GM03348 (cell line): ENCODE measurements at places on chromosomes 4 and X.

DNA sequence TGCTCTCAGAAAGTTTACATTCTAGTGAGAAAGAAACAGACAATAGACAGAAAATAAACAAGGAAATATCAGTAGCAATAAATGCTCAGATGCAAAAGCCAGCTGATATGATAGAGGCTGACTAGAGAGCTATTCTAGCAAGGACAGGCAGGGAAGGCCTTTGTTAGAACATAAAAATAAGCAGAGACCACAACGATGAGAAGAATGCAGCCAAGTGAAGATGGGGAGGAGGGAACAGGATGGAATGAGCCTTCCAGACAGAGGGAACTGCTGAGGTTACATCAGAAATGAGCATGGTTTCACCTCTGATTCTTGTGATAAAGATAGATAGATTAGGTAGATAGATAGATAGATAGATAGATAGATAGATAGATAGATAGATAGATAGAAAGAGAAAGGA is 7.6 kb upstream of the SOWAHB start:
- peak; percentile 86 for DNase-seq

GRCh38 chr4:76363556-76364290 is 57.2 kb downstream of the STBD1 start:
- peak; percentile 9 for DNase-seq

DNA sequence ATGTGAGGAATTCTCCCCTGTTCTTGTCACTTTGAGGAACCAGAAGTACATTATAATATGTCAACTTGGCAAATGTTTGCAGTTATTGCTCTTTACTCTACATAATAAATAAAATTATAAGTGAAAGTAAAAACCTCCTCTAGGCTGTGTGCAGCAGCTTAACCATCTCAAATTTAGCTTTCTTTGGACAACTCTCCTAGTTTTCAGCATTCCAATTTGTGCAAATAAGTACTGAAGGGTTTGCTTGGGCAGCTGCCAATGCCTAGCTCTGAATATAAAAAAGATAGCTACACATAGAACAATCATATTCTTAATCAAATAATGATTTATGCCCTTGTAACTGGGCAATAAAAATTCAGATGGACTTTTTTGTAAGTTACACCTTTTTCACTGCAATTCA is 82.5 kb downstream of the GASK1B start:
- no peak for DNase-seq

GRCh38 chr4:188987011-188987410 is 847.8 kb downstream of the TRIML1 start:
- no peak for DNase-seq

DNA sequence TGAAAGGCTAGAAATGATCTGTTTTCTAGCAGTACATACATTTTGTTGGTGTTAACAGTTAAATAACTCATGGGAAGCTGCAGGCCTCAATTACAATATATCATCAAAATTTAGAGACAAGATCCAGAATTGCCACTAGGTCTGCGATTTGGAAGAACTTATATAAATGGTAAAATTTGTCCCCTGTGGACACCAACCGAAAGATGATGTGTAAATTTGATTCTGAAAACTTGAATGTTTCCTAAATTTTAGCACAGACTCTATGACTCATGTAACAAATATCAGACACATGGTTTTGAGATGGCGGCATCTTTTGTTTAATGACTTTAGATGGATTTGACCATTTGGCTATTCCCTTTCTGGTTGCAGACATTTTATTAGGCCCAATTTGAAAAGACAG is 6.0 kb upstream of the HPGDS start:
- no peak for DNase-seq

- DNase-seq, result peak; percentile 52
Measured at GRCh38 chr4:121192480-121192879, 28.4 kb upstream of the TNIP3 start.

- DNase-seq, result no peak
Measured at GRCh38 chr4:47088298-47088697, 56.9 kb downstream of the GABRB1 start.

- no peak for DNase-seq
Measured at GRCh38 chr4:172393220-172393619, 580.0 kb downstream of the GALNTL6 start.

DNA sequence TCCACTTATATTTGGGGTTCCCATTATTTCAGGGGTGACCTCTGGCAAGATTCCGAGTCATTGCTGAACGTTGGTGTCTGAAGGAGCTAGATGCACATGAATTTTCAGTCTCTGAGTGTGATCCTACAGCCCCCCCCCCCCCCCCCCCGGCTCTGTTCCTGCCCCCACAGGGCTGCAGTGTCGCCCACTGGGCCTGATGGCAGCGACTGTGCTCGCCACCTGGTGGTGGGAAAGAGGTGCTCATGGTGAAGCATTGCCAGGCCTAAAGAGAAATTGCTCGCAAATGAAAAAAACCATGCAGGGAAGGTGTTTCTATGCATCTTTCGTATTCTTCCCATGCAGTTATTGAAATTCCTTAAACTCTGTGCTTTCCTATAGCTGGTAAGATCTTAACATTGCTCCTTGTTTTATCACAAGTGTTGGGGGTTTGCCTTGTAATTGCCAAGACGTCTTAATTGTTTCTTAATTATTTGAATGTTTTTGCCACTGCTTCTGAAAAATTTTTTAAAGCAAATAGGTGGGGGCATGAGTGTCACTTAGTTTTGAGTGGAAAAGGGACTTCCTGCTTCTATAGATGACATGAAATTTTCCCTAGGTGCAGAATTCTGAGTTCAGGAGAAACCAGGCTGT is 63.2 kb downstream of the CLDN22 start:
- DNase-seq, result peak; percentile 72

DNA sequence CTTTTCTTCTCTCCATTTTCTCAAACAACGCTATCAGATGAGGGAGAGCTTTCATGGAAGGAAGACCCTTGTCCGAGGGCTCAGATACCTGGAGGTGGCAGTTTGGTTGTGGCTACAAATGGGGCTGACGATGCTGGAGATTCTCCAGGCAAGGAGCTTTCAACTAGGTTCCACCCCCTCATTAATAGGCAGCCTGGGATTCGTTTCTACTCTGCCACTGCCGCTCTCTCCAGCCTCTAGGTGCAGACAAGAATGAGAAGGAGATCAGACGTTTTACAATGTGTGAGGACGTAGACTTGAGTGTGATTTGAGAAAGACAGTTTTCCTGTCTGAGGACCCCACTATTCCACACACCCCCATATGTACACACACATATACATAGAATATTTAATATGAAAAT is 53.1 kb downstream of the ETNPPL start:
- DNase-seq, result no peak

- DNase-seq, result no peak
Measured at GRCh38 chr4:17997129-17997528, 24.4 kb downstream of the LCORL start.

DNA sequence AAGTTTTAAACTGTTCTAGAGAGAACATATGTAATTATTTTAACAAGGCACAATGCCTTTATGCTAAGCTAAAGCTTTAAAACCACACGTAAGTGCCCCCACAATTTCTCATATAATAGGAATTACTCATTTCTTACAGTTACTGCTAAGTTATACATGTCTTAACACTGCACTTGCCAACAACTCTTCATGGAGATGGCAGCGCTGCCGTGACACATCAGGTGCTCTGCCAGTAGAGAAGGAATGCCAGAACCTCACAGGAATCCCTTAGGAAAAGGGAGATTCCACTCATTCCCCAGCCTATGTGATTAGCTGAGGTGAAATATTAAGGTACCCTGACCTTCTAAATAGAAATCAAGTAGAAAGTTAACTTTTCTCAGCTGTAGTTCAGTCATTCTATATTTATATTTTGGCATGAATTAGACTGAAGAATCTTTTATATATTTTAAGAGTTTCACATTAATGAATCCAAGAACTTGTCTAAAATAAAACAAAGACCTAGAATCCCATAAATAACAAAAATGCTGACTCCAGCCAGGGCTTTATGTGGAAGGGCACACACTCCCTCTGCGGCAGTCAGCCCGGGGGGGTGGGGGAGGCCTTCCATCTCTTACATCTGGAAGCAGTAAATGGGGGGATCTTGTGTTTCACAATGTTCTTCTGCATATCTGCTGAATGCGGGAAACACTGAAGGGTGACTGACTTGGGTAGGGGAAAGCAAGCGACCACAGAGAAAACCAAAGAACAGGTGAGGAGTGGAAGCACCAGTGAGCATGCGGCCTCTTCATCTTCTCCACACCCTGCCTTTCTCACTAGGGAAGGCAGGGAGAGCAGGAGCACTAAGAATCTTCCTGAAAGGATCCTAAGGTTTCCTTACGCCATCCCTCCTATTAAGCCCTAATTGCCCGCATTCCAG is 23.7 kb downstream of the ACSL1 start:
- DNase-seq, result peak; percentile 65

- DNase-seq, result peak; percentile 10
Measured at GRCh38 chr4:101865501-101866062, 75.1 kb downstream of the BANK1 start.

GRCh38 chr4:142696334-142697122 is 149.6 kb downstream of the INPP4B start:
- DNase-seq, result no peak

GRCh38 chr4:116942315-116942714 is 143.1 kb downstream of the TRAM1L1 start:
- no peak for DNase-seq

DNA sequence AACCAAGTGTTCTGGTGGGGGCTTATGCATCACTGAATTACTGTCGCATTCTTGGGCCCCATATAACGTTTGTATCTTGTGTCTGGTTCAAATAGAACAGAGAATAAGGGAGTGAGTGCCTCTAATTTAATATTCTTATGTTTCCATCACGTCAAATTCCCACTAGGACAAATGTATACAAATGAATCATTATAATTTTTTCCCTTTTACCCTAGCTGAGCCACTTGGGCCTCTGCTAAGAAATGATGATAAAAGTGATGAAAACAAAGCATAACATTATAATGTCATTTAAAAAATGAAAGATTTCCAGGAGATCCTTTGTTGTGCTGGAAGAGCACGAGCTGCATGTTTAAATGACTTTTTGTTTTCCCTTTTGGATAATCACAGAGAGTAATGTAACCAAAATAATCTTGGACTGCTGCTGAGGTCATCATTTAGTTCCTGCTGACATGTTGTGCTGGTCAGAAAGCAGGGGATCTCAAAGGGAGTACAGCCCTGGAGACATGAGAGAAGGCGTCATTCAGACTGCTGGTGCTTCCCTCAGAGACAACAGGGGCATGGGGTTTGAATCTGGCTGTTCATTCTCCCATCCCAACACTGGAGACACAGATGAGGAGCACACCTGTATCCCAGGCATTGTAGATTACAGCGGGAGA is 105.1 kb upstream of the SCOC start:
- no peak for DNase-seq

GRCh38 chrX:84712621-84713020 is 210.4 kb upstream of the HDX start:
- no peak for DNase-seq

DNA sequence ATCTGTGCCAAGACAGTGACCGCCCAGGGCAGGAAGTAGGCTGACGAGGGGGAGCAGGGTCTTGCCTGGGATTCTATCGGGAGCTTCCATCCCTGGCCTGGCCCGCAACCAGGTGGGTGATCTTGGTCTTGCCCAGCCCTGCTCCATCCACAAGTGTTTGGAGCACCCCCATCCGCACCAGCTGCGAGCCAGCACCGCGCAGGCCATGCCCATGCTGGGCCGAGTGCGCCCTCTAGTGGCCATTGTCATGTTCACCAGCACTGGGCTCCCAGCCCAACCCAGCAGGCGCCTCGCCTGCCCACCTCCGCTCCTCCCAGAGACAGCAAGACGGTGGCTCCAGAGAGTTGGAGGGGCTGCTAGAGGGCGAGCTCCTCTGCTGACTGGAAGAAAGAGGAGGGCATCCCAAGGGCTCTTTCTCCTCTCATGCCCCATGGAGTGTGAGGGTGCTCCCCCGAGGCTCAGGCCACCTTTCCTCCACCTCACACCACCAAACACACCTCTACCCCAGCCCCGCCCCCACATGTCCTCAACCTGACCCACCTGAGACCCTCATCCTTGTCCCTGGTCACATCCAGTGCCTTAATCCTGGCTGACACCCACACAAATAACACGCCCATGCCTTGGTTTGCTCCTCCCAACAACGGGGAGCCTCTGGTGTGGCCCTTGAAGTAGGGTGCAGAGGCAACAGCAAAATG is 9.8 kb upstream of the ATP2B3 start:
- DNase-seq, result peak; percentile 85

DNA sequence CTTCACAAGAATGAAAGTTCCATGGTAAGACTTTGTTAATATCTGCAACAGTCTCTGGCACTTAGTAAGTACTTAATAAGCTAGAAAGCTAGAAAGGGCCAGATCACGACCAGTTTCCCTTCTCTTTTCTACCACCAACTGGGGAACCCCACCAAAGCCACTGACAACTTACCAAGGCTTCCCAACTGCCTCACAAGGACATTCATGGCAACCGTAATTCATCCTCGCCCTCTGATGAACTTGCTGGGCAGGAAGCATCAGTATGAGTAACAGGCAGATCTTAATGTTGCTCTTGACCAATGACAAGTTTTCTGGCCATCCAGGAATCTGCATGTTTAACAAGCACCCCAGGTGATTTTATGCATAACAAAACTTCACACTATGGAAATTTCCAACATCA is 23.2 kb upstream of the ZCCHC13 start:
- DNase-seq, result no peak

GRCh38 chr4:100591161-100591876 is 73.5 kb upstream of the EMCN start:
- DNase-seq, result no peak

GRCh38 chrX:138034136-138034535 is 468.2 kb downstream of the ZIC3 start:
- no peak for DNase-seq

GRCh38 chrX:153381684-153382532 is 19.2 kb downstream of the PNMA6E start:
- DNase-seq, result peak; percentile 60

- peak; percentile 7 for DNase-seq
Measured at GRCh38 chr4:66430856-66431255, 760.6 kb upstream of the EPHA5 start.

GRCh38 chr4:314296-314903 is 9.1 kb upstream of the ZNF732 start:
- DNase-seq, result no peak

- DNase-seq, result no peak
Measured at GRCh38 chrX:121221322-121221977, 174.0 kb downstream of the GLUD2 start.

DNA sequence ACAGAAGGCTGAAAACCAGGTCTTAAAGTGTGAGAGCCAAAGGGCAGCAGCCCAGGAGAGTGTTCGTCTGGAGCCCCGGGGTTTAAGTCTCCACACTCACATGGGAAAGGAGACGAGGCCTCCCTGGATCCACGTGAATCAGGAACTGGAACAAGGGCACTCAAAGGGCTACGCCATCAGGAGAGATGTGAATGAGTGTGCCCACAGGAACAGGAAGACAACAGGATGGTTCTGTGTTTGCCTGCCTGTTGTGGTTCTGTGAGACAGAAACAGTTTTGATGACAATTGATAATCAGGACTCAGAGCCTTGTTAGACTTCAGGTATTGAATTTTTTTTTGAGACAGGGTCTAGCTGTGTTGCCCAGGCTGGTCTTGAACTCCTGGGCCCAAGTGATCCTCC is 4.9 kb upstream of the CTBP1 start:
- no peak for DNase-seq

- no peak for DNase-seq
Measured at GRCh38 chrX:64198036-64198435, 7.5 kb downstream of the AMER1 start.

- no peak for DNase-seq
Measured at GRCh38 chrX:103517246-103517645, 2.0 kb downstream of the RAB40A start.

- no peak for DNase-seq
Measured at GRCh38 chr4:15042529-15043167, 40.4 kb downstream of the CPEB2 start.
